ENCODE measurements at places on chromosomes 13 and 19. TPM values are rescaled to one million over a fixed set of nuclear protein-coding genes. Genes with fewer than 3 reads are reported as not detected.
A peak's percentile ranks its signal among the peaks of the same experiment; 100 is the strongest.

DNA sequence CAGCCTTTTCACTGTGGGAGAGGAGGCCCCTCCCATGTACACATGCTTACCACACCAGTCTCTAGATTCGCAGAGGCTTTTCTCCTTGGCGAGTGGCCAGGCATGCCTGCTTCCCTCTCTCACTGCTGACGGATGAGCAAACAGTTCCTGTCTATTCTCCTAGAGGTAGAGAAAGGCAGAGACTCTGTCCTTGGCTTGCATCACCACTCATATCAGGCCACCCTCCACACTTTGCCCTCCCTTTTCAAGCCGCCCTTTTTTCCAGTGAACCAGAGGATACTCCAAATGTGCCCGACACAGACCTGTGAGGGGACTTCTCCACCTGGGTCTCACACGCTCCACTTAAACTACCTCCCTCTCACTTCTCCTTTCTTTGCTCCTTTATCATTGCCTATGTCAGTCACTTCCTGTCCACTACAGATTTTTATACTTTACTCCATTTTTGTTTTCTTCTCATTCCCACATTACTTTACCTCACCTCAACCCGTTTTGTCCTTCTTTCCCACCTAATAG, 284.6 kb downstream of the DNAJC15 start:
- H3K27ac ChIP-seq, result no peak overlapping the region
- no peak overlapping the region for H3K4me3 ChIP-seq
- no peaks in the 10 kb centered on the region for H3K27me3 ChIP-seq
- no peak for DNase-seq

IGFL2 gene
- polyA plus RNA-seq, result not detected

GRCh38 chr13:46131705-46132104, 26.9 kb upstream of the CPB2 start:
- H3K4me1 ChIP-seq, result peaks cover 32% of the 10 kb centered on the region
- peak overlapping the region; percentile 88 for H3K27ac ChIP-seq
- no peak overlapping the region for H3K4me3 ChIP-seq
- no peak for DNase-seq
- no peaks in the 10 kb centered on the region for H3K27me3 ChIP-seq

PEG3 gene
- not detected for polyA plus RNA-seq

GRCh38 chr13:75635828-75636435, at the start of gene LMO7:
Gene LMO7 (plus strand): TSS chr13:75636330. CDS start chr13:75636658, 328 bp downstream.
- peaks cover 9% of the 10 kb centered on the region for H3K27me3 ChIP-seq
- peak; percentile 65 for DNase-seq
- peak within 1 kb of the TSS; percentile 79 for H3K4me3 ChIP-seq
- H3K36me3 ChIP-seq, result no peaks in the 10 kb centered on the region
- peaks cover 11% of the 10 kb centered on the region for H3K4me1 ChIP-seq

SLAIN1 gene
- polyA plus RNA-seq, result 23.8 TPM

GRCh38 chr19:11580116-11580515, 2.7 kb upstream of the ACP5 start:
- peaks cover 16% of the 10 kb centered on the region for H3K4me1 ChIP-seq
- H3K27me3 ChIP-seq, result peaks cover 3% of the 10 kb centered on the region
- peak overlapping the region; percentile 51 for H3K27ac ChIP-seq
- peaks cover 4% of the 10 kb centered on the region for H3K36me3 ChIP-seq
- no peak for DNase-seq

DNA sequence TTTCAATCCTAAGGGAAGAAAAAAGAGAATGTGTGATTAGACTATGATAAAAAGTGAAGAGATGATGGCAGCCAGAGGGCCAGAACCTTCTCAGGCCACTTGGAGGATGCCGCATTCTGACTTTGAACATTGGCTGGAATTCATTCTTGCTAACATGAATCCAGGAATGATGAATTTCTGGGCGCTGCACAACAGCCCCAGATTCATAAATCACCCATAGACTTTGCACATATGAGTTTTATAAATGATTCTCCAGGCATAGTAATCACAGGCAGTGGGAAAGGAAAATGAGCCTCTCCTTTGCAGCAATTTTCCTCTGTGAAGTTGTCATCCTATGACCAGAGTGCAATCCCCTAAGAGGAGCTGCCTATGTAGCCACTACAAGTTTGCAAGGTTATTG, 555.4 kb downstream of the KCTD12 start:
- peaks cover 2% of the 10 kb centered on the region for H3K27me3 ChIP-seq
- H3K36me3 ChIP-seq, result no peaks in the 10 kb centered on the region
- DNase-seq, result no peak
- no peak overlapping the region for H3K4me3 ChIP-seq

DNA sequence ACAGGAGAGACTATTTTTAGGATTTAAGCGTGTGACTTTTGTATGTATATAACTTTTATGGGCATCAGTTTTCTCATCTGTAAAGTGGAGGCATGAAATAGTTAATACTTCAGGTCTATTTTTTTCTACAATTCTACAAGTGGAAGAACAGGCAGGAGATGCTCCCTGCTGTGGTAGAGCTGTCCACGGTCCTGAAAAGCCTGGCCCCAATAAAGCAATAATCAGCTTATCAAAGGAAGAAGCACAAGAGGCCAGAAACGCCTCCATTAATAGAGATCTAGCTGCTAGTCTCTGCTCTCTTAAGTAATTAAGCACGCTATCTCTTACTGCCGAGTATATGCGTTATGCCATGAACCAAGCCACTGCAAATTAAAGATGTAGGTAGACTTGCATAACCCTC, 28.0 kb upstream of the WASF3 start:
- H3K27me3 ChIP-seq, result no peaks in the 10 kb centered on the region
- H3K36me3 ChIP-seq, result no peaks in the 10 kb centered on the region
- H3K27ac ChIP-seq, result no peak overlapping the region

TIMM50 gene
- 50.4 TPM for polyA plus RNA-seq

LRP3 gene
- polyA plus RNA-seq, result not detected

CYSLTR2 gene
- not detected for polyA plus RNA-seq

DNA sequence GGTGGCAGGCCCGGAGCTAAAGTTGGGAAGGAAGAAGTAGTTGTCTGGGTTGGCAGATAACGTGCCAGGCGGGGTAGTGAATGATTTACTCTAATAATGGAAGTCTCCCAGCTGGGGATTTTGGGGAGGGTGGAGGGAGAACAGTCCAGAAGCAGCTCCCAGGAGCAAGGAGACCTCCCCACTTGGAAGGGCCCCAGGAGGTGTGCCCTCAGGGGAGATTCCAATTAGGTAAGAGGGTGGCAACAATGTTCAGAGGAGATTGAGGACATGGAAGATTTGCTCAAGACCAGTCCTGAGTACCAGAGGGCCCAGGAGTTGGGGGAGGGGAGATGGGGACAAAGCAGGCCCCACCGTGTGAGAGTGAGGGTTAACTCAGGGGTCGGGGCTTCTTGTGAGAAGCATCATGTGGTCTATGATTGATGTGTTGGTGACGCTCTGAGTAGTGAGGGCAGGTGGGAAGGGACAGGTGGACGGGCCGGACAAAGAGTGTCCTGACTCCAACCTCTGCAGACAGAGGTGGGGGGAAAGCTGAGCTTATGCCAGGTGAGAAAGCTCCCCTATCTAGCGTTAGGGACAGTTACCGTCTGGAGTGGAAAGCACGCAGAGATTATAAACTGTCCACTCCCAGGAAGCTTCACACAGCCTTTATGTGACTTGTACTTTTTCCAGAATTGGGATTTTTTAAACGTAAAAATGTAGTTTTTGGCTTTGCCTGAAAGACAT, 3.5 kb downstream of the SPINT2 start:
- H3K4me1 ChIP-seq, result peaks cover 13% of the 10 kb centered on the region
- no peak overlapping the region for H3K27ac ChIP-seq
- no peaks in the 10 kb centered on the region for H3K36me3 ChIP-seq
- peaks cover 11% of the 10 kb centered on the region for H3K27me3 ChIP-seq

CRB3 gene
- not detected for polyA plus RNA-seq

DNA sequence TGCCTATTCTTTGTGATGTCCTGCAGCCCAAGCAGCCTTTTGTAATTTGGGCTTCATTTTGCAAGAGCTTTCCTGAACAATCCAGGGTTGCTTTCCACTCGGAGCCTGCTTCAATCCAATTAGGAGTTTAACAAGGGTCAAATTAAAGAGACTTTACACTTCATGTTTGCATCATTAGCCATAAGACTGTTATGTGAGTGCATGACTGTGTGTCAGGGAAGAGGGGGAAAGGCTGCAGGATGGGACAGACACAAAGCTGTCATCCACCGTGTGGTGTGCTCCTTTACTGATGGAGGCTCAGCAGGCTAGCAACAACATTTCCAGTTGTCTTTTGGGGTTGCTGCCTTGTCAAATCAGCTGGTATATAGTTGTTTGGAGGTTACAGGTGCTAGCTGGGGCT, 23.7 kb upstream of the MAB21L1 start:
- no peak overlapping the region for H3K4me3 ChIP-seq
- H3K4me1 ChIP-seq, result no peaks in the 10 kb centered on the region
- no peaks in the 10 kb centered on the region for H3K27me3 ChIP-seq
- DNase-seq, result no peak

PLIN3 gene
- 28.0 TPM for polyA plus RNA-seq

ZNF429 gene
- polyA plus RNA-seq, result 26.4 TPM

DNA sequence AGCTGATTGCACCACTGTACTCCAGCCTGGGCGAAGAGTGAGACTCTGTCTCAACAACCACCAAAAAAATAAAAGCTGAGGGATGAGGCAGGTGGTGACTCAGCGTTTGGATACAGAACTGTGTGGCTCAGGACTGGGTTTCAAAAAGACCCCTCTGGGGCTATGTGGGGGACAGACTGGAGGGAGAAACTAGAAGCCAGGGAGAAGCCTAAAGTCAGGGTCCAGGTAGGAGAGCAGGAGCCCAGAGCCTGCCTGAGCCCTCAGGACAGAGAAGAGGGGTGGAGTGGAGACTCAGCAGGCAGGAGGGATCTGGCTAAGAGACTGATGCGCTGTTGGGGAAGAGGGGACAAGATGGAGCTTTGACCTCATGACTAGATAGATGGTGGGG, 1.8 kb upstream of the CD37 start:
- H3K27ac ChIP-seq, result peak overlapping the region; percentile 96
- peaks cover 87% of the 10 kb centered on the region for H3K4me1 ChIP-seq
- peaks cover 8% of the 10 kb centered on the region for H3K27me3 ChIP-seq

DNA sequence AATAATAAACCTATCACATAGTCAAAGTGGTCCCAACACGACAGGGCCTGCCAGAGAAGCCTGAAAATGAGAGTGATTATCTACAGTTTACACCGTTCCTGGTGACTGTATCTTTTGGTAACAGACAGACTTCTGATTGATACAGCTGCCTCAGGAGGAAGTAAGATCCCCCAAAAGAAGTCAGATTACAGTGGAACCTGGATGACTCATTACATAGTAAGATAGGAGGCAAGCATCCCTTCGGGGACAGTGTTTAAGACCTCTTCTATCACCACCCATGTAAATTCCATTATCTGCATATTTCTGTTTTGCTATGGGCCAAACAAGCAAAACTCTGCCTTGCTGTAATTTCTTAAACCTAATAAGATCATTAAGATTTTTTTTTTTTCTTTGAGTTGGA, 44.0 kb upstream of the FLT1 start:
- H3K4me1 ChIP-seq, result no peaks in the 10 kb centered on the region
- peaks cover 4% of the 10 kb centered on the region for H3K27me3 ChIP-seq
- DNase-seq, result no peak
- H3K4me3 ChIP-seq, result no peak overlapping the region
- no peak overlapping the region for H3K27ac ChIP-seq

DNA sequence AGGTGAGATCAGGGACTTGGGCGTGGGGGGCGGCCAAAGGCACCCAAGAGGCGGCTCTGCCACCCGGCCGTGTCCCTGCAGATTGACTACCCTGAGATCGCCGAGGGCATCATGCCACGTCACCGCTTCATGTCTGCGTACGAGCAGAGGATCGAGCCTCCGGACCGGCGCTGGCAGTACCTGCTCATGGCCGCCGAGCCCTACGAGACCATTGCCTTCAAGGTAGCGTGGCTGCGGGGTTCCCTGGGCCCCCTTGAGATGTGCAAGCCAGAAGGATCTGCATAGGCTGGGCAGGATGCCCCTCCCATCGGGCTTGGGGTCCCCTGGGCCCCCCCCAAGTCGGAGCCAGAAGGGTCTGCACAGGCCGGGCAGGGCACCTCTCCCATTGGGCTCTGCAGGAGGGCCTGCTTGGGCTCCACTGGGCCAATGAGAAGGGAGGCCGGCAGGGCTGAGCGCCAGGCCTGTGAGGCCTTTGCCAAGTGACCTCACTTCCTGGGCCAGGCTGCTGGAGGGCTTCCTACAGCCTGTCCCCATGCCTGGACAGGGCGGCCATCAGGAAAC, 2.2 kb upstream of the AMH start:
- H3K27me3 ChIP-seq, result peaks cover 6% of the 10 kb centered on the region
- no peak for DNase-seq
- no peak overlapping the region for H3K4me3 ChIP-seq
- peaks cover 11% of the 10 kb centered on the region for H3K4me1 ChIP-seq
- no peak overlapping the region for H3K27ac ChIP-seq
- peaks cover 6% of the 10 kb centered on the region for H3K36me3 ChIP-seq

- H3K27me3 ChIP-seq, result no peaks in the 10 kb centered on the region
- no peaks in the 10 kb centered on the region for H3K4me1 ChIP-seq
- no peak overlapping the region for H3K27ac ChIP-seq
- H3K4me3 ChIP-seq, result no peak overlapping the region
- no peak for DNase-seq
Measured at GRCh38 chr13:76293346-76293745, 592.9 kb downstream of the KCTD12 start.

CDADC1 gene
- 11.2 TPM for polyA plus RNA-seq

- H3K27me3 ChIP-seq, result no peaks in the 10 kb centered on the region
- no peak overlapping the region for H3K27ac ChIP-seq
- no peak overlapping the region for H3K4me3 ChIP-seq
- H3K4me1 ChIP-seq, result peaks cover 6% of the 10 kb centered on the region
Measured at GRCh38 chr19:14545716-14546082, 16.3 kb downstream of the TECR start.

GRCh38 chr13:110305949-110306339, 1.0 kb downstream of the COL4A1 start:
- DNase-seq, result no peak
- H3K4me3 ChIP-seq, result no peak overlapping the region
- H3K27me3 ChIP-seq, result peaks cover 31% of the 10 kb centered on the region
- H3K27ac ChIP-seq, result no peak overlapping the region
- no peaks in the 10 kb centered on the region for H3K36me3 ChIP-seq

DNA sequence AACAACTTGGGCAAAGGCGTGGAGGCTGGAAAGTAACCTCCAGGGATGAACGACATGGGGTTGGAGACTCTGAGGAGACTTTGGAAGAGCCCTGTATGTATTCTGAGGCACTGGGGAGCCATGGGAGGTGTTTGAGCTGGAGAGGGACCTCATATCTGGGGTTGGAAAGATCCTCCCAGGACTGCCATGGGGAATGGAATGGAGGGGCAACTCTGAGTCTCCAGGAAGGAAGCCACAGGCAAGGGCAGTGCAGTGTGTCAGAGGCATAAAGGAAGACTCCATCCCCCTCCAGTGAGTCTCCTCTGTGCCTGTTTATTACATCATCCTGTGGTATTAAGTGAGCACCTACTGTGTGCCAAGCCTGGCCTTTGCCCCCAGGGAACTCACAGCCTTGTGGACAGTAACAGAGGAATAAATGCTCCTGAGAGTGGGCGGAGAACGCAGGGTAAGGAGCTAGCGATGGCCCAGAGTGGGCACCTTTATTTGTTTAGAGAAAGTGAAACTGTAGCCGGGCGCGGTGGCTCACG, 7.7 kb downstream of the PEAK3 start:
- peak overlapping the region; percentile 77 for H3K4me3 ChIP-seq
- H3K36me3 ChIP-seq, result peaks cover 4% of the 10 kb centered on the region
- peaks cover 33% of the 10 kb centered on the region for H3K4me1 ChIP-seq
- peaks cover 44% of the 10 kb centered on the region for H3K27me3 ChIP-seq

SPTBN4 gene
- not detected for polyA plus RNA-seq
